ENCODE measurements at places on chromosomes 5 and 9.

GRCh38 chr5:39093352-39093751 is 19.2 kb upstream of the RICTOR start:
- no peak for DNase-seq

DNA sequence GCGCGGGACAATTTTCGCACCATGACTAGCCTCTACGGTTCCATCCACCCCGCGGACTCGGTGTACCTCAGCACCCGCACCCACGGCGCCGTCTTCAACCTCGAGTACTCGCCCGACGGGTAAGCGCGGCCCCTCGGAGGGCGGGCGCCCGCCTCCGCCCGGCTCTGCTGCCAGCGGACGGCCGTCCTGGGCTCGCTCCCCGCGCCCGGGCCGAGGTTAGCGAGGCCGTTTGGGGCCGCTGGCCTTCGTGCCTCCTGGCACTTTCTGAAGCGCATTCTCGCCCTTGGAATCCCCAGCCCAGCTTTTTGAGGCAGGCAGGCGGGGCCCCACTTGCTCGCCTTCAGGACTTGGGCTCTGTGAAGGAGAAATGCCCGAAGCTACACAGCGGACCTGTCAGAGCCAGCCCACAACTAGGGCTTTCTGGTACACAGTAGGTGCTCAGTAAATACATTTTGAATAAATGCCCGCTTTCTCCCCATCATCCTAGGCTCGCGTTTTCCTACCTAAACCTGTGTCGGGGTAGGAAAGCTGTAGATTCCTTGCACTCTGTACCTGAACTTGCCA is 772 bp downstream of the DCAF10 start:
- no peak for DNase-seq

- no peak for DNase-seq
Observed at GRCh38 chr5:149799119-149799623, 69.1 kb downstream of the PPARGC1B start.

DNA sequence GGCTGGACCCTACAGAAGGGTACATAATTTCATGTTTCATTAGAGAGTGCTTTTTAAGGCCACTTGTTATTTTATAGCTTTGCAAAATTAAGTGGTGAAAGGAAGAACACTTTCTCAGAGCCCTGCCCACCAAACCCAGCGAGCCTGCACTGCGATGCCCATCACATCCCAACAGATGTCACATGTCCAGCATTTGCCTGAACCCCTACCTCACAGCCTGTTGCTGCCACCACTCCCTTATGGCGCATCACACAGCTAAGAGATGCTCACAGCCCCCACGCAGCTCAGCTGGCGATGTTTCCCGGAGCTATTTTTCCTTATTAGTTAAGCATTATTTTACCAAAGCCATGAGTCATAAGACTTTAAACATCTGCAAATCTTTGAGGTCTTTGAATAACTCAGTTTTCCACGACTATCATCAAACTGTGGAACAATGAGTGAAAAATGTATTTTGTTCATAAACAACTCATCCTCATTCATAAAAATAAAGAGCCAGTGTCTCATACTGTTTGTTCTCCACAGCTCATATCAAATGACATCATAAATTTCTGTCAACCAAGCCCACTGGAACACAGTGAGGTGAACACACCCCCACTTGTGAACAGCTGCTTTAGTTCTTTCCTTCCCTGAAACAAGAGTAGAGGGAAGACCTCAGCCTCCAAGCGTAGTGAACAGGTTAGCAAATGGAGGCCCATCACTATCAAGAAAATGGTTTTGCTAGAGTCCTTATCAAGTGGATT is 104.9 kb downstream of the SYK start:
- DNase-seq: no peak

GRCh38 chr9:1617419-1617818 is 397.7 kb upstream of the SMARCA2 start:
- DNase-seq: no peak

- no peak for DNase-seq
Observed at GRCh38 chr5:92332039-92332438, 948.9 kb upstream of the ARRDC3 start.

DNA sequence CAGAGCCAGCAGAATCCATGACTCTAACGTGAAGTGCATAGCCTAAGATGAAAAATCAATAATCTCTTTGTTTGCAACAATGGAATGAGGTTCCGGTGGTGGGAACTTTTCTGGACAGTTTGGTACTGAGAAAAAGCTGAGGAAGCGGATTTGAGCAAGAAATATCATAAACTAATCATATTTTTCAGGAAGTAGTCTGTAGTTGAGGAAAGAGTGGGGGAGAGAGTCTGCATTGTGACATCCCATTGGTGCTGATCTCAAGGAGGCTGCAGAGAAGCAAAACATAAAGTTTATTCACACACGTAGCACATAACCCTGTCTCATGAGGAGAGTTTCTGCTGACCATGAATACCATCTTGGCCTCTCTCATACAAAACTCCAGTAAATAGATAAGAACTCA is 15.8 kb upstream of the FCHO2 start:
- no peak for DNase-seq

DNA sequence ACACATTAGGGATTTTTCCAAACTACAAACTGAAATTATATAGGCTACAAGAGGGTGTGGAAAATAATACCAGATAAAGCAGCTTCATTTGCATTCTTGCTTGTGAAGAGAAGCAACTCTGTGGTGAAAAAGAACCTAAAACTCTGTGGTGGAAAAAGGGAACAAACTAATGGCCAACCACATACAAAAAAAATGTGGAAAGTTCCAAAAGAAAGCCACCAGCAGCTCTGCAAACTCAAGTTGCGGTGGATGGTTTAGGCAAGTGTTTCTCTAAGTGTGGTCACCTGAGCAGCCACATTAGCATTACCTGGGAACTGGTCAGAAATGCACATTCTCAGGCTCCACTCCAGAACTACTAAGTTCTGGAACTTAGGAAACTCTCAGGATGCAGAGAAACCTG is 586.4 kb downstream of the ACTL7B start:
- no peak for DNase-seq

DNA sequence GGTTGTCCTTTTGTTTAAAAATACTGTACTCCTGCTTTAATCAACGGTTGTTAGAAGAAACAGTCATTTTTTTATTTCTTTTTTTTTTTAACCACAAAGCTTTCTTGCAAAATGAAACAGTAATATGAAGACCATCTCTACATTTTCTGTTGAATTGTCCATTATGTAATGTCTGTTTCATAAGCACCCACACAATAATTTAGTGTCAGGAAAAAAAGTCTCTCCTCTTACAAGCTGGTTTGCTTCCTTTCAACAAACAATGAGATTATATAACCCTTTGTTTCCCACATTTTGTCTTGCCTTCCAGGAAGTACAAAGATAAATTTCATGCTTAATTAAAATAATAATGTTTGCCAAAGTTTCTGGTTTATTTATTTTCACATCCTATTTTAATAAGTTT is 16.7 kb downstream of the CTNNAL1 start:
- DNase-seq: no peak

- DNase-seq: no peak
Observed at GRCh38 chr9:31323726-31324444, 1060.6 kb upstream of the ACO1 start.

GRCh38 chr9:135706288-135706687 is 4.3 kb downstream of the KCNT1 start:
- no peak for DNase-seq

DNA sequence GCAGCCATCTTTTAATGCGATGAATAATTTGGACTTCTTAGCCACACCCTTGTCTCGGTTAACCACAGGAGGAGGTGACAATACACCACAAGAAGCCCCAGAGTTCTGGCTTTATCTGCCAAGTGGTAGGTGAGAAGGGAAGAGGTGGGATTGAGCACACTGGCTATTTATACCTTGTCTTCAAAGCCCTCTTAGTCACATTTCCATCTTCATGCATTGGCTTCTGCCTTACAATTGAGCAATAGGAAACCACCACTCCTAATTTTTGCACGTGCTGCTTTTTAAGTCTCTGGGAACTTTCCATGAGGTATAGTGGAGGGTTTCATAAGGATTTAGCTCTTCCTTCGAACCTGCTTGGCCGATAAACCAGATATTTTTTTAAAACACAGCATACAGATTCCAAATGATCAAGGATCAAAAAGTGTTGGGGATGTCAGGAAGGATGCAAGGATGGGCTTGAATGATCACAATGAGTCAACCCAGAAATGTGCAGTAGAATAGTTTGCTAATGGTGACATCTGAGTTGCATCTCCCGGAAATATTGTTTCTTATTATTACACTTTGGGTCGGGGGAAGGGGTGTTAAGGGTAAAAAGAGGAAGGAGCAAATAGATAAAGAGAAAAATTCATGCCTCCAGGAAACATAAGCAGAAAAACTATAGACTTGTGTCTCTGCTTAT is 25.5 kb downstream of the PLAC8L1 start:
- DNase-seq: no peak

- no peak for DNase-seq
Observed at GRCh38 chr5:97418462-97418861, 235.4 kb upstream of the RIOK2 start.

DNA sequence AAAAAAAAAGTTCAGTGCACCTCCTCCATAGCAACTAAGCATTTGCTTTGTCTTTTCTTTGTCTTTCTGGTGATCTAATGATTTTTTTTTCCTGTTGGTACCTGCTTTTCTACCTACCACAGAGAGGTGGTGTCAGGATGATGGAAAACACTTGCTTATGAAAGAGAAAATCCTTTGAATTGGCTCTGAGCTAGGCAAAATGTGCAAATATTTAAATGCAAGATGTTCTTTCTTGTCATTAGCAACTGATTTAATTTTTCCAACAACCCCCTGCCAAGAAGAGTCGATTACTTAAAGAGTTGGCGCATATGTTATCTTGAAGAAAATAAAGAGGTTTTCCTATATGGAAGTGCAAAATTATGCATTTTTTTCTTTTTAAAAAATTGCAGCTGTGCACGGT is 37.7 kb downstream of the TNC start:
- DNase-seq: no peak

- DNase-seq: no peak
Observed at GRCh38 chr5:174951151-174951780, 226.9 kb downstream of the MSX2 start.

- DNase-seq: no peak
Observed at GRCh38 chr5:57598756-57599155, 116.1 kb upstream of the ACTBL2 start.

Measured in NCI-H1417 treated with DMSO at 0.1 percent for 48 hours (cell line).